Stimulated activated CD8-positive, alpha-beta memory T cell treated with anti-CD3 and anti-CD28 coated beads, Interleukin-7, amount 100 ng/mL, for 24 hours (primary cell): ENCODE measurements at places on chromosomes 1 and 21.

DNA sequence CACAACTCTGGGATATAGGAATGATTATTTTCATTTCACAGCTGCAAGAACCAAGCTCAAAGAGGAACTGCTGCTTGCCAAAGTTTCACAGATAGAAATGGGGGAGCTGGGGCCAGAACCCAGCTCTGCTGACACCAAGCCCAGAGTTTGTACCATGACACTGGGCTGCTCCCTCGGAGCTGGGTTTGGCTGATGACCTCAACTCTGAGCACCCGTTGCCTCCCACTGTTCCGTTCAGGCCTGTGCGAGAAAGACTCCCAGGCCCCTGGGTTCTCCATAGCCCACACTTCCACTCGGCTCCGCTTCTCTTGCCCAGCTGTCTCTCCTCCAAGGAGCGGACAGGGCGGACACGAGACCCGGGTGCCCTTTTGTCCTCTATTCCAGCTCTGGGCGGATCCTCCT is 55.2 kb downstream of the NGF start:
- DNase-seq: no peak

DNA sequence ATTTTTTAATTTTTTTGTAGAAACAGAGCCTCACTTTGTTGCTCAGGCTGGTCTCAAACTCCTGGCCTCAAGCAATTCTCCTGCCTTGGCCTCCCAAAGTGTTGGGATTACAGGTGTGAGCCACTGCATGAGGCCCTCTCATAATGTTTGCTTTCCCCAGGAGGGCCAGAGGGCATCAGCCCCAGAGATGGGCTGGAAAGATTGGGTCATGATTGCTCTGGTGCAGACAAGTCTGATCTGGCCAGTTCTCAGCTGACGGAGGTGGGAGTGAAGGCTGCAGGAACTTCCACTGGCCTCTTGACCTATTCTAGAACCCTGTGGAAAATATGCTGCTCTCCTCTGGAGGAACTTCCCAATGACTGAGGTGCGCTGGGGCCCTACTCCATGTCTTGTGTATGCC is 43.4 kb upstream of the RD3 start:
- DNase-seq: no peak

- no peak for DNase-seq
Observed at GRCh38 chr21:33939226-33939625, 23.6 kb upstream of the ATP5PO start.

DNA sequence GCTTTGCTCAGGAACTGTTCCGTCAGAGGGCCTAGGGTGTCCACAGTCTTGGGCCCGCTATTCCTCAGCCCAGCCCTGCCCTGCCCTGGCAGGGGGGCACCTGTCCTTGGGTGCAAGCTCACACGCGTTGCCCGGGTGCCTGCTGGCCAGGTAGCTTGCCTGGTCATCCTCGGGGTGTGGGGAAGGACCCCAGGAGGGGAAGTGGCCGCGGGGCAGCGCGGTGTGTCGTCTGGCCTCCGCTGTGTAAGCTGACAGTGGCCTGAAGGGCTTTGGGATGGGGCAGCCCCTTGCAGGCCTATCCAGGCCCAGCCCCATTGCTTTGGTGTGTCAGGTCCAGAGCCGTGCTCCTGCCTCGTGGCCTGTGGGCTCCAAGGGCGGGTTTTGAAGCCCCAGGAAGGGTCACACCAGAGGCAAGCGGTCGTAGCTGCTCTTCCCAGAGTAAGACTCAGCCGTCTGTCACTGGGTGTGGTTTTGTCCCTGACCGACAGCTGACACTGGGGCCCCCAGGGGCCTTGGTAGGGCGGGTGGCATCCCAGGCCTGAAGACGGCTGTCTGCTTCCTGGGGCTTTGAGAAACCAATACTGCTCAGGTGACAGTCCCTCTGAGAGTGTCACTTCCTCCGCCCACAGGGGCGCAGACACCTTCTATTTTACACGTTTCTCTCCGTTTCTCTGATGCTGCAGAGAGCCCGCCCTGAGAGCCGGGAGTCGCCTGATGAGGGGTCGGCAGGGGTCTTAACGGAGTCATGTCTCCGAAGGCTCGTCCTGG is 72.1 kb downstream of the SKI start:
- peak; percentile 52 for DNase-seq

GRCh38 chr21:21034036-21034435 is 35.8 kb downstream of the NCAM2 start:
- DNase-seq: no peak

DNA sequence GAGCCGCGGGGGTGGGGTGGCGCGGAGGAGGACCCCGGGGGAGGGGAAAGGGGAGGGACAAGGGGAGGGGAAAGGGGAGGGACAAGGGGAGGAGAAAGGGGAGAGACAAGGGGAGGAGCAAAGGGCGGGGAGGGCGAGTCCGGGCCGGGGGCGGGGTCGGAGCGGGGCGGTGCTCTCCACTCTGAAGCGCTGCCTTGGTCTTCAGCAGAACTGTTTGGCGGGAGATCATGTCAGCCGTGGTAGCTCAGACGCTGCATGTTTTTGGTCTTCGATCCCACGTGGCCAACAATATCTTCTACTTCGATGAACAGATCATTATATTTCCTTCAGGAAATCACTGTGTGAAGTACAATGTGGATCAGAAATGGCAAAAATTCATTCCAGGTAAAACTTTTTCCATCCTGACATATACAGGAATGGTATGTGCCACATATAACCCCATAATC is 420 bp downstream of the CFAP57 start:
- peak; percentile 71 for DNase-seq
